Tibial nerve (tissue), 4 donors: ENCODE measurements at places on chromosomes 7 and 10.

- DNase-seq = no peak
These were observed 7.6 kb downstream of the IQCE start for GRCh38 chr7:2566348-2566889.

DNA sequence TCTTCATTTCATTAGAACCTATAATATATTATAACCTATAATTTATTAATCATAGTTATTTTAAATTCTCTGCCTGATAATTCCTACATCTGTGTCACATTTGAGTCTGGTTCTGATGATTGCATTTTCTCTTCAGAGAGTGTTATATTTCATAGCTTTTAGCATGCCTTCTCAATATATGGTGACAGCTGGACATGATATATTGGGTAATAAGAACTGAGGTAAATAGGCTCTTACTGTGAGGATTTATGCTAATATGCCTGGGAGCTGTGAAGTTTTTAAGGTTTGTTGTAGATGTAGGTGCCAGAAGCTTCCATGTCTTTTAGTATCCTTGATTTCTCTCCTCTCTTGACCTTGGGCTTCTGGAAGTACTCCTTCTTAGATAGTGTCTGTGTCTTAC is 325.9 kb upstream of the SEMA3D start:
- no peak for DNase-seq

DNA sequence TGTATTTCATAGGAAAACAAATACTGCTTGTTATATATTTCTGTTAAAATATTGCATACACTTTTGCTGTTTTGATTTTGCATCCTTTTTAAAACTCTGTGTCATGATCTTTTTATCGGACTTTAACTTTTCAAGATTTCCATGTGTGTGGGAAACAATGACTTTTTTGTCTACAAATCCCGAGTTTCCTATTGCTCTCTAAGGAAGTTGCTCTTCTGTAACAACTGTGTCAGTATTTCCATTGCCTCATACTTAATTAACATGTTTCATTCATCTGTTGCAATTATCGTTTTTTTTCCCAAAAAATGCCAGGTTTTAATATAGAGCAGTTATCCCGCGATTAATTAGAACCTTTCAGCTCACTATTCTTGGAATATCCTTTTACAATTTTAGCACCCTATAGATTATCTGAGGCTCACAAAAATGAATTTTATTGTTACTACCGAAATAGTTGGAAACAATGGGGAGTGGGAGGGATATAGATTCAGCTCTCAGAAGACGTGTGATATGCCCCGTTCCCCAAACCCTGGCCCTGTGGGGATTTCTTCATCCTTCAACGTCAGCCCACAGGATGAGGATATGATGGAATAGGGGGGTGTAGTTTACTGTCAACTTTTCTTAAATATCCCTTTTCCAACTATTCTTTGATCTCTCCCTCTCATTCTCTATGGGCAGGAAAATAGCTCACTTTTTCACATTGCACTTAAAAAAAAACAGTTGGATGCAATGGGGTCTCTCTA is 297.6 kb upstream of the IGFBP3 start:
- DNase-seq = no peak

- no peak for DNase-seq
These were observed 16.6 kb upstream of the GTPBP4 start for GRCh38 chr10:971613-972012.

GRCh38 chr10:103231047-103231551 is 14.6 kb upstream of the RPEL1 start:
- no peak for DNase-seq

DNA sequence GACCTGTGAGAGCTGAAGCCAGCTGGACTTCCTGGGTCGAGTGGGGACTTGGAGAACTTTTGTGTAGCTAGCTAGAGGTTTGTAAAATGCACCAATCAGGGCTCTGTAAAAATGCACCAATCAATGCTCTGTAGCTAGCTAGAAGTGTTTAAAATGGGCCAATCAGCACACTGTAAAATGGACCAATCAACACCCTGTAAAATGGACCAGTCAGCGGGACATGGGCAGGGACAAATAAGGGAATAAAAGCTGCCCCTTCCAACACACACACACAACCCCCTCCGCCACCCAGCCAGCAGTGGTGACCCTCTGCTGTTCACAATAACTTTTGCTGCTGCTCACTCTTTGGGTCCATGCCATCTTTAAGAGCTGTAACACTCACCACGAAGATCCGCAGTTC is 7.1 kb downstream of the ZNF511 start:
- no peak for DNase-seq

DNA sequence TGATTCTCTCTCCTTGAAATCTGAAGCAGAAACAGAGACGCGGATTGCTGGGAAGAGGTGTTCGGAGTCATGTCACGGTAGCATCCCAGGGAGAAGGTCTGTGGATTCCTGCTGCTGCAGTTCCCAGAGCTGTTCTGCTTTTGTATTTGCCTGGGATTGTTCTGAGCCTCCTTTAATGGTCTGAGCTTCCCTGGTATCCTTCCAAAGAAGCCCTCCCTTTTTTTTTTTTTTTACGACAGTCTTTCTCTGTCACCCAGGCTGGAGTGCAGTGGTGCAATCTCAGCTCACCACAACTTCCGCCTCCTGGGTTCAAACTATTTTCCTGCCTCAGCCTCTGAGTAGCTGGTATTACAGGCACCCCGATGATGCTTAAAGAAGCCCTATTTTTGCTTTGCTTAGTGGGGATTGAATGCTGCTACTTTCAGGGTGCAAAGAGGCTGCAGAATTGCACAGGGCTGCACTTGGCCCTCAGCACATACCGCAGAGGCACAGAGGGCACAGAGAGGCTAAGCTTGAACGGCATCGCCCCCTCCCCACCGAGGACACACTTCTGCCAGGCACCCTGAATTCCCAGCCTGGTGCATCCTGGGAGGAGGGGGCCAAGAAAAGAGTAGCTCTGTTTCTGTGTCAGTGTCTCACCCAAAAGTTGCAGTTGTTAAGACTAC is 208.6 kb upstream of the GALNT17 start:
- no peak for DNase-seq

GRCh38 chr10:94225589-94225988 is 137.2 kb downstream of the NOC3L start:
- no peak for DNase-seq

DNA sequence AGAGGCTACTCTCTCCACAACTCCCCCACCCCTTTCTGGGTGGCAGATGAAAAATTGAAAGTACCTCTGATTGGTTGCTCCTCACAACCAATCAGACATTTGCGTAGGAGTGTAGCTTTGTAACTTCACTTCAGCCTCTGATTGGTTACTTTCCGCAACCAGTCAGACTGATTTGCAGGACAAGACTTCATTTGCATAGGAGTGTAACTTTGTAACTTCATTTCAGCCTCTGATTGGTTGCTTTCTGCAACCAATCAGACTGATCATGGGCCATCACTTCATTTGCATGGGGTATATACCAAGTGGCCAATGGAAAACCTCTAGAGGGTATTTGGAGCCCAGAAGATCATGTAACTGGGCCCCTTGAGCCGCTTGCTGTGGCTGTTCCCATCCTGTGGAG is 25.6 kb downstream of the CDNF start:
- no peak for DNase-seq

- DNase-seq = no peak
These were observed 568.1 kb upstream of the FOXK1 start for GRCh38 chr7:4113976-4114375.

- no peak for DNase-seq
These were observed 49.3 kb downstream of the CALML3 start for GRCh38 chr10:5573968-5574641.

- no peak for DNase-seq
These were observed 191.5 kb downstream of the DIP2C start for GRCh38 chr10:497898-498451.

DNA sequence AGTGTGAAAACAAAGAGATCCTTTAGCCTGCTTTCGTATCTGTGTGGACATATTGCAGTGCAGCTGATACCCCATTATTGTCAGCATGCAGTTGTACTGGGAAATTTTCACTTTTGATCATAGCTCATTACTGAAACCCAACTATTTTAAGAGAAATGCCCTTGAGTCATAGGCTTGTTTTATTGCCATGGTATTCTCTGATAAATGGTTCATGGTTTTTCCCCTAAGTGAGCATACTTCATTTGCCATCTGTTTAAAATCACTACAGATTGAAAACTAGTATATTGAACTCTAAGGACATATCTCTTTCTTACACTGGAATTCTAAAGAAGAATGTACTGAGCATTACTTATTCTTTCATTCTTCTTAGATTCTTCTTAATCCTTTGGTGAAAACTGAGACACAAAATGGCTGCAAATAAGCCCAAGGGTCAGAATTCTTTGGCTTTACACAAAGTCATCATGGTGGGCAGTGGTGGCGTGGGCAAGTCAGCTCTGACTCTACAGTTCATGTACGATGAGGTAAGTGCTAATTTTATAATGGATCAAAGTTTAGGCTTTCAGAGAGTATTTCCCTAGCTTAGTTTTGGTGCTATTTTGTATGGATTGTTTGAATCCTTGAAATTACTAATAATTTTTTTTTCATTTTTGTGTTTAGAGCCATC is 63.0 kb downstream of the RALA start:
- no peak for DNase-seq

GRCh38 chr10:92727141-92727540 is 37.4 kb downstream of the HHEX start:
- DNase-seq = no peak

- DNase-seq = no peak
These were observed 138.7 kb downstream of the MAPK8 start for GRCh38 chr10:48444861-48445841.

- no peak for DNase-seq
These were observed 142.5 kb upstream of the SHH start for GRCh38 chr7:155954550-155955366.

DNA sequence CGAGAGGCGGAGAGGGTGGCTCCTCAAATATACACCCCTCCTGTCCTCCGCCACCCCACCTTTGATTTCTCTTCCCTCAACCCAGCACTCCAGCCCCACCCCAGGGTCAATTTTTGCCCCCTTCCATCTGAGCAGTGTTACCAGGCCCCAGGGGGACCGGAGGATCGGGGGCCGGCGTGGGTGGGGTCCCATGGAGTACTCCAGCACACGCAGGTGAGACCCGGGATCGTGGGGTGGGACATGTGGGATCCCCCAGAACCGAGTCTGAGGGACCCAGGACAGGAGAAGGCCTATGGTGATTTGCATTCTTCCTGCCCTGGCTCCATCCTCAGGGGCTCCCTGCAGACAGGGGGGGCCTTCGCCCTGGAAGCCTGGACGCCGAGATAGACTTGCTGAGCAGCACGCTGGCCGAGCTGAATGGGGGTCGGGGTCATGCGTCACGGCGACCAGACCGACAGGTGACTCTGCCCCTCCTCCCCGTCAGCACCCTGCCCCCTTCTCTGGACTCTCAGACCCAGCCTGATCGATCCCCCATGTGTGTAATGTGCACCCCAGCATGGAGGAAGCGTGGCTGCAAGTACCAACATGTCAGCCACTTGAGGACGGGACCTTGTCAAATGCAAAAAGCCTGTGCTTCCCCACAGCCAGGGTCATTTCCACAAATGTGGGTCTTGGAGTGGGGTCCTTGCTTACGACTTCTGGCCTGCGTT is 744 bp downstream of the TRIP6 start:
- no peak for DNase-seq

- DNase-seq = no peak
These were observed 30.0 kb upstream of the SRGN start for GRCh38 chr10:69057951-69058297.

DNA sequence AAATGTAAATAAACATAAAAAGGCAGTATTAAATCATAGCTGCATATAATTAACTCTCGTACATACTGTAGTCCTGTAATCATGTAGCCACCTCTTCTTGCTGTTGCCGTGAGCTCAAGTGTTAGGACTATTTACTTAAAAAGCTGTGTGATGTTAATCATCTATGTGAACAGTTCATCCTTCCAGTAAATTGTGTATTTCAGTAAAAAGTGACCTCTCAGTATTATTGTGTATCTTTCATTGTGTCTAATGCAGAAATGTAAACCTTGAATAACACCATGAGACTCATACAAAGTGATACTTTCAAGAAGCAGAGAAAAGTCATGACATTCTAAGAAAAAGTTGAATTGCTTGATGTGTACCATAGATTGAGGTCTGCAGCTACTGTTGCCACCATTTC is 38.0 kb downstream of the ADD3 start:
- no peak for DNase-seq

- DNase-seq = no peak
These were observed 8.5 kb downstream of the KCNMA1 start for GRCh38 chr10:77628906-77629730.

GRCh38 chr7:40297741-40298311 is 163.0 kb downstream of the SUGCT start:
- DNase-seq = no peak

- no peak for DNase-seq
These were observed 307.9 kb downstream of the PARD3 start for GRCh38 chr10:34507217-34507616.

DNA sequence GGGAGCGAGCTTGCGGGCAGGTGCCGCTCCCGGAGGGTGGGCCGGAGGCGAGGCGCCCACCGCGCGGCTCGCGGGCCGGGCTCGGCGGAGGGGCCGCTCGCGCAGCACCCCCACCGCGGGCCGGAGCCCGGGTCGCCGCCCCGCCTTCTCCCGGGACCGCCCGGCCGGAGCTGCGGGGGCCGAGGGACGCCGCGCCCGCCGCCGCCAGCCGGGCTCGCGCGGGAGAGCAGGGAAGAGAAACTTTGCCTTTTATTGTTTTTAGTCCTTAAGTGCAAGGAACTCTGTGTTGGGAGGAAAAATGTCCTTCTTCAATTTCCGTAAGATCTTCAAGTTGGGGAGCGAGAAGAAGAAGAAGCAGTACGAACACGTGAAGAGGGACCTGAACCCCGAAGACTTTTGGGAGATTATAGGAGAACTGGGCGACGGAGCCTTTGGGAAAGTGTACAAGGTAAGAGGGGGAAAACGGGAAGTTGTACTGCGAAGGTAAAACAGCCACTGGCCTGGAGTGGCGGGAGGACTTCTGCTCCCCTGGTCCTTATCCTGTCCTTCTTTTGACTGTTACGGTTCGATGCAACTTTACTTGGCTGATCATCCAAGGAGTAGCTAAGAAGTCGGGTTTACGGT is 620 bp downstream of the SLK start:
- no peak for DNase-seq

DNA sequence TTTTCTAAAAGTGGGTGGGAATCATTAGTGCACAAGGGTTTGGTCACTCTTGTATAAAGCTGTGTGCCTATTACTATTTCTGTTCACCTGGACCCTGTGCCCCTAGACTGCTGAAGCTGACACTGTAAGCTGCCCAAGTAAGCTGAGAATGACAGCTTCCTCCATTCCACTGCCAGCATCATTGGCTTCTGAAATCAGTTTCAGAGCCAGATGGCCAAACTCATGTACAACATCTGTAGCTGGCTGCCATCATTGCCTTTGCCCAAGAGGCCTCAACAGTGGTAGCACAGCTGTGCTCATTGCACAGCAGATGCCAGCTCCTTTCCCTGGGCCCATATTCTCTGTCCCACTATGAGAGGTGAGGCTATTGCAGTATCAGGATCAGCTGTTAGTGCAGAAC is 165.7 kb downstream of the CPEB3 start:
- no peak for DNase-seq

GRCh38 chr10:125157505-125157904 is 2.9 kb downstream of the CTBP2 start:
- no peak for DNase-seq
